Activated CD4-positive, CD25-positive, alpha-beta regulatory T cell treated with anti-CD3 and anti-CD28 coated beads, Interleukin-2, amount 50 U/mL, for 72 hours (primary cell): ENCODE measurements at places on chromosomes 2 and 18.
A peak's percentile ranks its signal among the peaks of the same experiment; 100 is the strongest.

DNA sequence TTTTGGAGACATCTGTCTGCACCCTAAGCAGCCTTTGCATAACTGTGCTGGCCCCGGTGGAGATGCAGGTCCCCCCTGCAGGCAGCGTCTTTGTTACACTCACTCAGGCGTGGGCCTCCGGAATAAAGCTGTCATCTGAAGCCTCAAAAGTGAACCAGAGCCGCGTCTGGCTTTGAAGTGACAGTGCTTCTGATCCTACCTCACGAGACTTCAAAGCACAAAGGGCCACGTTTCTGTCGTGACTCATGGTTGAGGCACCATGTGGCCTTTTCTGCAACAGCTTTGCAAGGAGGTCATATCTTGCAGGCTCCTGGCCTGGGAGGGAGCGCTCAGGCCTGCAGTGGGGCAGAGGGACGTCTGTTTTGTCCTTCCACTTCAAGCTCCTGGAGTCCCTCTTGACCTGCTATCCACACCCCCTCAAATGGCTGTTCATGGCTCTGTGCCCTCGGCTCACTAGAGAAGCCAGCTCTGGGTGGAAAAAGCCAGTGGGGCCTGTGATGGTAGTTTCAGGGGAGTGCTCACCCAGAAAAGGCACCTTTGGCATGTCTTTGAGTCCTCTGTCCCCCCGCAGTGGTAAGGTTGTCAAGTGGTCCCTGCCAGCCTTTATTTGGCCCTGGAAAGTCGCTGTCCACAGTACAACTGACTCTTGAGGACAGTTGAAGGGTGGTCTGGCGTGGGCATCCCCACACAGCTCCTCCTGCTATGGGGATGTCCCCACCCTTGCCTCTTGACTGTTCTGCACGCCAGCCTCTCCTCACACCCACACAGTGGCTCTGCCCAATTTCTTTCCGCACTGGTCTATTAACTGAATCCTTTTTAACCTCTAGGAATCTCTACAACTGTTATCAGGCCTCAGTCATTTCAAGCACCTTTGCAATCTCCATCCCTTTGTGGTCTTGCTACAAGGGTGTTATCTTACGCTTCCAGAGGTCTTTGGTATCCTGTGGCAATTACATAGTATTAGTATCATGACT lies 19.3 kb downstream of the GPR55 start:
- DNase-seq: peak; percentile 67

GRCh38 chr2:174473796-174474195 lies 13.0 kb downstream of the GPR155 start:
- no peak for DNase-seq

DNA sequence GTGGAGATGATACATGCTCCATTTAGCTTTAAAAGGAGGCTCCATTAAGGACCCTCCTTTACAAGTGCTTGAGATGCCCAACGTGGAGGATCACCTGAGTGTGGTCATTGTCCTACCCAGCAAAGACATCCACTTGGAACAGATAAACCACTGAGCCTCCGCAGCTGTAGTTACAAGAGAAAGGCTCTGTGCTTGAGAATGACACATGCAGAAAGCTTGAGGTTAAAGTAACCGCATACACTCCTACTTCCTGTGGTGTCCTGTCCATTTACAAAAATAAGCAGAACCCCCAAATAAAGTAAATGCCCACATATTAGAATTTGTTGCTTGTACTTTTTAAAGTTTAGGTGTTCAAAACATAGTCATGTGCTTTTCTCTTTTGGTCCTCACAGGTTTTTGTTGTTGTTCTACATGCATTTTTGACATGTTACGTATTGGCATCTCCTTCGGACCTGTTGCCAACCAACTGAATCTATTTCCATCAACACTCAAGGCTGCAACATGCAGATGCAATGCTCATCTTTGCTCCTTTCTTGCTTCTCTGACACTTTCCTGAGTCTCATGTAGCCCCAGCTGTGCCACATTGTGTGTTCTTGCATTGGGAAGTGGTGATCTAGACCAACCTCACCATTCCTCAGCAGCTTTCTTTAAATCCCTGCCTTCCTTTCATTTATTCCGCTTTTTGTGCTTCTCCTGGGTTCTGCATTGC lies 56.0 kb downstream of the SERPINB7 start:
- no peak for DNase-seq

- DNase-seq: no peak
Measured at GRCh38 chr18:12839057-12839525, 44.9 kb downstream of the PTPN2 start.

GRCh38 chr2:16554060-16554583 lies 111.5 kb downstream of the CYRIA start:
- DNase-seq: no peak

GRCh38 chr2:42879913-42880737 lies 87.7 kb upstream of the HAAO start:
- no peak for DNase-seq

- DNase-seq: no peak
Measured at GRCh38 chr2:14634489-14635390, 2.2 kb downstream of the LRATD1 start.

- DNase-seq: no peak
Measured at GRCh38 chr2:168757223-168757622, 45.2 kb upstream of the NOSTRIN start.

DNA sequence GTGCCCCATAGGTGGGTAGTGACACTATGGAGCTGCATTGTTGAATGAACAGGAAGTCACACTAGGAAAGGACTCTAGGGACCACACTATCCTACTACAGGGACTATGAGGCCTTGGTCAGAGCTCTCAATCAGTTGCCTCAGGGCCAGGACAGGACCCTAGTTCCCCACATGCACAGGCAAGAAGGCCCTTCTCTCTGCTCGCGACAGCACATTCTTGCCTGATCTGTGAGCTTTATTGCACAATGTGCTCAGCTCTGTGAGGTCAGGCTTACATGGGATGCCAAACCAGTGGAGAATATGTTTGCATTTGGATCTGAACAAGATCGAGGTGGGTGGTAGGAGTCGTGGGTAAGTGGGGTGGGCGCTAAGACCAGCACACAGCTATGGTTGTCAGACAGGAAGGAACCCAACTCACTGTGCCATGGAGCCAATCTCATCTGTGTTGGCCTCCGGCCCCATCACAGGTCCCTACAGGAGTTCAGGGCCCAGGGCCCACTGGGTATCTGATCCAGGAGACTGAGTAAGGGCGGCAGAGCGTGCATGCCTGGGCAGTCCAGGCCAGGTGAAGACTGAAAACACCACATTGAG lies 8.0 kb downstream of the PCARE start:
- DNase-seq: no peak

DNA sequence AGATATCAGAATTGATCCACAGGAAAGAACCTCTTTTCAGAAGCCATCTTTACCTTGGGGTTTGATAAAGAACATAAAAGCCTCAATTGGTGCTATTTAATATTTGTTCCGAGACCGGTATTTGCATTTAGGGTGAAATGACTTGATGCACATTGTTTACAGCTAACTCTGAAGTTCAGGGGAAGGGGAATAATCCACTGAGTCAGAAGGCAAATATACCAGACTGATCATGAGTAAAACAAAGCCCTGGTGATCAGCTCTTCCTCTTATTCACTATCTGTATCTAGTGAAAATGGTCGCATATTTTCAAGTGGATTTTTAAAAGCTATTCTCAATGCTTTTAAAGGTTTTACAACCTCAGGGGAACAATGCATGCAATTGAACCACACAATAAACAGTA lies 53.0 kb upstream of the ATP8B1 start:
- no peak for DNase-seq

GRCh38 chr18:8175501-8176061 lies 433.7 kb upstream of the RAB12 start:
- DNase-seq: no peak

DNA sequence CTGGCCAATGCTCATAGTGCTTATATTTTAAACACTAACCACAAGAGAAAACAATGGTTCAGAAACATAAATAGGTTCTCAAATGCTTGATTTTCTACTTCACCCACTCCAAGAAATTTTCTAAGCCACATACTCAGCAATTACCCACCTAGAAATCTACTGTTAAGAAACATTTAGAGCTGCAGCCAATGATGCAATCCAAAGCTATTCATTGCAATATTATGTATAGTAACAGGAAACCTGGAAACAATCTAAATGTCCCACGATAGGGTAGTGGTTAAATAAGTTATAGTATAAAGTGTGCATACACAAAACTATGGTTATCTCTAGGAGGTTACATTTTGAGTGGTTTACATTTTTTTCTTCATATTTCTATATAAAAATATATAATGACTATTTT lies 5.7 kb downstream of the FAM237A start:
- no peak for DNase-seq

- no peak for DNase-seq
Measured at GRCh38 chr2:160242893-160243564, 43.0 kb upstream of the ITGB6 start.

- DNase-seq: no peak
Measured at GRCh38 chr18:21084511-21085078, 27.0 kb downstream of the ROCK1 start.
